ENCODE measurements at places on chromosomes 12 and 14. TPM values are rescaled to one million over a fixed set of nuclear protein-coding genes. Genes with fewer than 3 reads are reported as not detected.

The KLHDC1 gene
- total RNA-seq = 0.98 TPM

The B4GALNT1 gene
- total RNA-seq = 31.3 TPM

The OAS2 gene
- 0.30 TPM for total RNA-seq

DNA sequence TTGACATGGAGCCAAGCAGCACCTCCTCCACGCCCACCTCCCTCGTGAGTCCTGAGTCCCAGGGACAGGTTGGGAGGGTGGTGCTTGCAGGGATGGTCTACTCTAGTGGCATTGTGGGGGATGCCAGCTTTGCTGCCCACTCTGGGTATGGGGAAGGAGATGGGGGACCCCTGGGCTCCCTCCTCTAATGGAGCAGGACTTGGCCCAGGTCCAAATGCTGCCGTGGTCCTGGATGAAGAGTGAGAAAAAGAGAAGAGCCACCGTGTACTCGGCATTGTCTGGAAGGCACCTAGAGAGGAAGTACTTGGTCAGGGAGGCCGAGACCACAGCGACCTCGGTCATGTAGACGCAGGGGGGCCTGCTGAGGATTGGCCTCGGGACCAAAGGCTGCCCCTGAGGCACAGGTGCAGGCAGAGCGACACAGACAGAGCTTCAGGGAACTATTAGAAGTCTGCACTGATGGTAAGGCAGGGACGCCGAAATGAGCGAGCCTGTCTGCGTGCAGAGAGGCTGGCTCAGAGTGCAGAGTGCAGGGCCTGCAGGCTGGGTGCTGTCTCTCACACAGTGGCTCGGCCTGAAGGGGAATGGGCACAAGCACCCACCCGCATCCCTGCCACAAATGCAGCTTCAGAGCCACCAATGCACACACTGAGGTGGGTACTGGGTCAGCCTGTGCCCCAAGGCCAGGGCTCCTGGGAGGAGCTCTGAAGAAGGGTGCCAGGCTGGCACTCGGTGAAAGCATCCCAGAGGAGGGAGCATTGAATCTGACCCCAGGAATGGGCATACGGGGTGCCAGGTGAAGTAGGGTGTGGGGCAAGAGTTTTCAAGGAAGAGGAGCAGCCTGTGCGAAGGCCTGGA lies 17.4 kb downstream of the NGB start:
- H3K27ac ChIP-seq = no peak overlapping the region
- H3K36me3 ChIP-seq = no peaks in the 10 kb centered on the region
- no peaks in the 10 kb centered on the region for H3K4me1 ChIP-seq
- DNase-seq = no peak

DNA sequence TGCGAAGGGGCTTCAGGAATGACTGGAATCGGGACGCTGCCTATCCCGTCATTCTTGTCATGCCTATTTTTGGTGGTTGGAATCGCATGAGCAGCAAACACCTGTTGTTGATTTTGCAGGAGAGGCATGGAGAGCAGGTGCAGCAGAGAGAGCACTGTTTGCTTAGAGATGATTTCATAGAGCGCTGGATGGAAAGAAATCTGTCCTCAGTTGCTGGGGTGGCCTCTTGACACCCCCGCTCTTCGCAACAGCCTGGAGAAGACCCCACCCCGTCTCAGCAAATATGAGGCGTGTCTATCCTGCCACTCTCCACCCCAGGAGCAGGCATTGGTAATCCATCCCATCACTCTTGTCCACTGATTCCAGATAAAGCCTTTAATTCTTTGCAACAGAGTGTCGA lies 19.3 kb upstream of the NCOR2 start:
- DNase-seq = no peak
- H3K4me3 ChIP-seq = no peak overlapping the region
- no peak overlapping the region for H3K27ac ChIP-seq
- no peaks in the 10 kb centered on the region for H3K27me3 ChIP-seq

DNA sequence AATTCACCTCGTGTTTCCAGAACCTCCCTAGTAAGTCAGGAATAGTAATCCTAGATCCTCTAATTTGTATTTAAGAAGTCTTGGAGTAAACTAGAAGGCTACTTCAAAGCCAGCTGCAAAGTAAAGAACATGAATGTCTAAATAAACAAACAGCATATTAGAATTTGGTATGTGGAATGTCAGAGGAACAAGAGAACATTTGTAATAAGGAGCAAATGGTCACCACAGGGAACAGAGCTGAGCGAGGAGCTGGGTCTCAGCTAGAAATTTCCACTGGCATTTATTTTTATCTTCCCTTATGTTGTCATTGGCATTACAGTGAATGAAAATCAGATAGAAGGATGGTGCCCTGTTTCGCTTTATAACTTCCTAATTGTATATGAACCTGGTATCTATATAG lies 50.2 kb downstream of the FRMD6 start:
- H3K36me3 ChIP-seq = no peaks in the 10 kb centered on the region
- no peaks in the 10 kb centered on the region for H3K27me3 ChIP-seq
- no peak overlapping the region for H3K27ac ChIP-seq
- H3K4me1 ChIP-seq = no peaks in the 10 kb centered on the region
- DNase-seq = no peak
- no peak overlapping the region for H3K4me3 ChIP-seq

GRCh38 chr12:122042910-122043309 lies 21.2 kb downstream of the BCL7A start:
- H3K4me3 ChIP-seq = no peak overlapping the region
- no peak for DNase-seq
- H3K27ac ChIP-seq = no peak overlapping the region
- H3K36me3 ChIP-seq = peaks cover 10% of the 10 kb centered on the region

GRCh38 chr12:131223171-131223761 lies 269.6 kb downstream of the ADGRD1 start:
- peaks cover 8% of the 10 kb centered on the region for H3K4me1 ChIP-seq
- no peaks in the 10 kb centered on the region for H3K27me3 ChIP-seq
- H3K36me3 ChIP-seq = no peaks in the 10 kb centered on the region
- H3K4me3 ChIP-seq = no peak overlapping the region
- no peak overlapping the region for H3K27ac ChIP-seq
- DNase-seq = no peak

DNA sequence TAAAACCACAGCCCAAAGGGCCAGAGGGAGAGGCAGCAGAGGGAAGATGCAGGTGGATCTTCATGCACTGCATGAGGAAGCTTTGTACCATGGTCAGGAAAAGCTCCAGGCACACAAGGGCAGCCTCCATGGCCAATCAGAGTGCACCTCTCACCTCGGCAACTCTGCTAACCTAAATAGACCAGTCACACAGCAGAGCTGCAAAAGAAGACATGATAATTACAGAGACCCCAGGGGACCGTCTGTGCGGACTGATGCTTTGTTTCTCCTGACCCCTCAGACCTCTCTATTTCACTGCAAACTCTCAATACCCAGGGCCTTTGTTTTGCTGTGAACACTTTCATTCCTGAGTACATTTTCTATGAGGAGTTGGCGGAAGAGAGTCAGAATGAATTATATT lies 10.7 kb upstream of the TCL1B start:
- DNase-seq = no peak
- H3K27ac ChIP-seq = no peak overlapping the region
- peaks cover 52% of the 10 kb centered on the region for H3K27me3 ChIP-seq
- no peaks in the 10 kb centered on the region for H3K4me1 ChIP-seq
- H3K4me3 ChIP-seq = no peak overlapping the region

DNA sequence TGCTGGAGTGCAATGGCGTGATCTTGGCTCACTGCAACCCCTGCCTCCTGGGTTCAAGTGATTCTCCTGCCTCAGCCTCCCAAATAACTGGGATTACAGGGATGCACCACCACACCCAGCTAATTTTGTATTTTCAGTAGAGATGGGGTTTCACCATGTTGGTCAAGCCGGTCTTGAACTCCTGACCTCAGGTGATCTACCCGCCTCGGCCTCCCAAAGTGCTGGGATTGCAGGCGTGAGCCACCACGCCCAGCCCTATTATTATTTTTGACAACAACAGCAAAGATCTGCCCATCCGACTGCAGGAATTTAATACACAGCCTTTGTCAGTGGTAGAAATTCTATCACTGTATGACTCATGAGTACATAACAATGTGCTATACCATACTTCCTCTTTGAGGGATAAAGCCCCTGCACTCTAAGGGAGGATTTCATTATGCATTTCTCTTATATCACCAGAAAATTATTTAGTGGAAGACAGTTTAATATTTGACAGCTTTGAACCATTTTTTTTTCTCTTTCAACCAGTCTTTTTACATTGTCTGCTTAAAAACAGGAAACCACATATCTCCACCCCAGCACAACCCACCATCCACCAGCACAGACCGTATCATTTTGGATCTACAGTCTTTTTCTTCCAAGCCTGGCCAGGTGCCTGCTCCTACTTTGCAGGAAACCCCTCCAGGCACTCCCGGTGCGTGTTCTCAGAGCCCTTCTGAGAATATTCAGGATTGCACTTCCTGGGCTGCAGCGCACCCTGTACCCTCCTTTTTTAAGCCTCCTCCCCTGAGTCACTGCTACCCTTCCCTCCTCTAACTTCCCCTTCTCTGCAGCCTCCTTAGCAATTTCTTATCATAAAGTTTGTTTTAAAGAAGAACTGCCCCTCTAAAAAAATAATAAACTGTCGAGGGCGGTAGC lies 594 bp downstream of the ARHGDIB start:
- DNase-seq = no peak
- no peak overlapping the region for H3K27ac ChIP-seq
- H3K4me1 ChIP-seq = no peaks in the 10 kb centered on the region
- H3K4me3 ChIP-seq = no peak overlapping the region
- no peaks in the 10 kb centered on the region for H3K36me3 ChIP-seq

GRCh38 chr12:132723015-132723763 lies 12.5 kb downstream of the PGAM5 start:
- H3K36me3 ChIP-seq = peaks cover 48% of the 10 kb centered on the region
- no peak for DNase-seq
- H3K27me3 ChIP-seq = no peaks in the 10 kb centered on the region
- no peak overlapping the region for H3K4me3 ChIP-seq
- H3K4me1 ChIP-seq = no peaks in the 10 kb centered on the region

- no peak overlapping the region for H3K27ac ChIP-seq
- H3K27me3 ChIP-seq = no peaks in the 10 kb centered on the region
- peaks cover 47% of the 10 kb centered on the region for H3K4me1 ChIP-seq
- DNase-seq = no peak
These were observed 20.6 kb downstream of the ATF1 start for GRCh38 chr12:50784501-50784900.

DNA sequence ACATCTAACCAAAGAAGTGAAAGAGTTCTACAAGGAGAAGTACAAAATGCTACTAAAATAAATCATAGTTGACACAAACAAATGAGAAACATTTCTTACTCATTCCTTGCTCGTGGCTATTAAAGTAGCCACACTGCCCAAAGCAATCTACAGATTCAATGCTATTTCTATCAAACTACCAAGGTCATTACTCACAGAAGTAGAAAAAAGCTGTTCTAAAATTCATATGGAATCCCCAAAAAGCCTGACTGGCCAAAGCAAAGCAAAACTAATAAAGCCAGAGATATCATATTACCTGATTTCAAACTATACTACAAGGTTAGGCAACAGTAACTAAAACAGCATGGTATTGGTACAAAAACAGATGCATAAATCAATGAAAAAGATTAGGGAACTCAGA lies 305.6 kb downstream of the RPAP3 start:
- no peak overlapping the region for H3K4me3 ChIP-seq
- no peaks in the 10 kb centered on the region for H3K4me1 ChIP-seq
- DNase-seq = no peak
- no peaks in the 10 kb centered on the region for H3K36me3 ChIP-seq
- H3K27me3 ChIP-seq = no peaks in the 10 kb centered on the region
- H3K27ac ChIP-seq = no peak overlapping the region

DNA sequence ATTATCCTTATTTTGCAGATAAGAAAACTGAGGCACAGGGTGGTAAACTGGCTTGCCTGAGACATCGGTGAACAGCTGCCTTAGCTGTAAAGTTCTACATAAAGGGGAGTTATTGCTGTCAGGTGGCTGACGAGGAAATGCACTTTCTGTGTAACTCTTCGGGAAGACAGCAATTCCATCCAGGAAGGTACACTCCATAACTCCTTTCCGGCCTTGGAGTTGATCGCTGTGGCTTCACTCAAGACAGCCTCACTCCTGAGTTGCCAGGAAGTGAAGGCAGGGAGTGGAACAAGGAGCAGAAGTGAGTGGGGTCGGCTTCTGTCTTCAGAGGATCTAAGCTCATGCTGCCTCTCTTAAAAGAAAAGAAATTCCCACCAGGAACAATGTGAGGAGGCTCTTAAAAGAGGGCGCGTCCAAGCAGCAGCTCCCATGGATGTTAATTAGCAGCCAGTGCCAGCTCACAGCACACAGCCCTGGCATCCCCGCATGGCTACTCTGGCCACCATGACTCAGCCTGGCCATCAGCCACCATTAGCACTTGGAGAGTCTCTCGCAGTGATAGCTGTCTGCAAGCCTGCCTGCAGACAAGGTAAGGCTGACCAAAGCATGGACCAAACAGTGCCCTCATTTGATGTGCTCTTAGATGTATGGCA lies 60.3 kb downstream of the NUAK1 start:
- peaks cover 3% of the 10 kb centered on the region for H3K4me1 ChIP-seq
- H3K27ac ChIP-seq = no peak overlapping the region
- H3K4me3 ChIP-seq = no peak overlapping the region
- no peaks in the 10 kb centered on the region for H3K36me3 ChIP-seq

DNA sequence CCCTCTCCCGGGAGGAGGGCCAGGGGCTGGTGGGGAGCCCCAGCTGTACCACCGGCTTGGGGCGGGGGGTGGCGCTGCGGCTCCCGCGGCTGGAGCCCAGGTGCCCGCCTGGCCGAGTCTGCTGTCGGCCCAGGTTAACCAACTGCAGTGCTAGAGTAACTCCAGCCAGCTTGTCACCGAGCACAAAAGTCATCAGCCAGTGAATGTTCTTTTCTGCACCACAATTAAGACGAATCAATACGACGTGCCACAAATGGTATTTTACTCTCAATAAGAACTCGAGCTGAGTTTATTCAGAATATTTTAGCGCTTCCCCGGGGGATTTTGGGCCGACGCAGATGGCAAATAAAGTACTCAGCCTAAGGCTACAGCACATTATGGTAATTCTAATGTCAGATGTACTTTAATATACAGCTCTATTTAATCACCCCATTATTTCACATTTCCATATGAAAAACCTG lies 83.2 kb downstream of the BCL11B start:
- no peaks in the 10 kb centered on the region for H3K27me3 ChIP-seq
- H3K27ac ChIP-seq = no peak overlapping the region

Measured in HCT116 (cell line).